Adipocyte (in vitro differentiated cells): ENCODE measurements at places on chromosomes 6 and 20.
A peak's percentile ranks its signal among the peaks of the same experiment; 100 is the strongest.

- DNase-seq = no peak
These were observed 109.6 kb downstream of the ALDH8A1 start for GRCh38 chr6:134840086-134840867.

DNA sequence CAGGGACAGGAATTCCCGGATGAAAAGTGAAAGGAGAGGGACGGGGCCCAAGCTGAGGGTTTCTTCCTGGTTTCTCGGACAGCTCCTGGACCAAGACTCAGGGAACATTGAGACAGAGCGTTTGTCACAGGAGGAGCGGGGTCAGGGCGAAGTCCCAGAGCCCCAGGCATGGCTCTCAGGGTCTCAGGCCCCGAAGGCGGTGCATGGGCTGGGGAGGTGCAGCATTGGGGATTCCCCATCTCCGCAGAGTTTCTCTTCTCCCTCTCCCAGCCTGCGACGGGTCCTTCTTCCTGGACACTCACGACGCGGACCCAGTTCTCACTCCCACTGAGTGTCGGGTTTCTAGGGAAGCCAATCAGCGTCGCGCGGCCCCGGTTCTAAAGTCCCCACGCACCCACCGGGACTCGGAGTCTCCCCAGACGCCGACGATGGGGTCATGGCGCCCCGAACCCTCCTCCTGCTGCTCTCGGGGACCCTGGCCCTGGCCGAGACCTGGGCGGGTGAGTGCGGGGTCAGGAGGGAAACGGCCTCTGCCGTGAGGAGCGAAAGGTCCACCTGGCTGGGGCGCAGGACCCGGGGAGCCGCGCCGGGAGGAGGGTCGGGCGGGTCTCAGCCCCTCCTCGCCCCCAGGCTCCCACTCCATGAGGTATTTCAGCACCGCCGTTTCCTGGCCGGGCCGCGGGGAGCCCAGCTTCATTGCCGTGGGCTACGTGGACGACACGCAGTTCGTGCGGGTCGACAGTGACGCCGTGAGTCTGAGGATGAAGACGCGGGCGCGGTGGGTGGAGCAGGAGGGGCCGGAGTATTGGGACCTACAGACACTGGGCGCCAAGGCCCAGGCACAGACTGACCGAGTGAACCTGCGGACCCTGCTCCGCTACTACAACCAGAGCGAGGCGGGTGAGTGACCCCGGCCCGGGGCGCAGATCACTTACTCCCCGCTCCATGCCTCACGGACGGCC lies 54.6 kb upstream of the POLR1H start:
- peak; percentile 71 for DNase-seq

GRCh38 chr6:139581485-139581865 lies 207.0 kb upstream of the CITED2 start:
- no peak for DNase-seq

GRCh38 chr6:52489881-52490280 lies 69.7 kb downstream of the EFHC1 start:
- DNase-seq = no peak

- DNase-seq = no peak
These were observed 41.4 kb downstream of the NOL4L start for GRCh38 chr20:32543570-32544259.

- DNase-seq = no peak
These were observed 10.5 kb downstream of the ZNFX1 start for GRCh38 chr20:49267327-49267726.

GRCh38 chr20:48287021-48287494 lies 501.8 kb upstream of the SULF2 start:
- peak; percentile 21 for DNase-seq

DNA sequence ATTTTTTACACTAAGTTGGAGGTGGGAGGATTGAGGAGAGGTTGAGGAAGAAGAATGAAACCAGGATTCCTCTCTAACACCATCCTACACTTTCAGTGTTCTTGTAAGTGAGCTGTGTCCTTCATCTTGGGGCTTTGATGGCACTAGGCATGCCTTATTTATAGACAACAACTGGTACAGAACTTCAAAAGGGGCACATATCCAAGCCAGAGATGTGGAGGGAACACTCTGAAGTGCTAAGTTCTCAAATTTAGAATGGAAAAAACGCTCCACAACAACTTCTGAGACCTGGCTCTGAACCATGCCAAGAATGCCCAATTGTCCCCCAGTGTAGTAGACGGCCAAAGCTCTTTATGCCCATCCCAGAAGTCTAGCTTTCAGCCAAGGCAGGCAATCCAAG lies 16.2 kb upstream of the PKHD1 start:
- no peak for DNase-seq

DNA sequence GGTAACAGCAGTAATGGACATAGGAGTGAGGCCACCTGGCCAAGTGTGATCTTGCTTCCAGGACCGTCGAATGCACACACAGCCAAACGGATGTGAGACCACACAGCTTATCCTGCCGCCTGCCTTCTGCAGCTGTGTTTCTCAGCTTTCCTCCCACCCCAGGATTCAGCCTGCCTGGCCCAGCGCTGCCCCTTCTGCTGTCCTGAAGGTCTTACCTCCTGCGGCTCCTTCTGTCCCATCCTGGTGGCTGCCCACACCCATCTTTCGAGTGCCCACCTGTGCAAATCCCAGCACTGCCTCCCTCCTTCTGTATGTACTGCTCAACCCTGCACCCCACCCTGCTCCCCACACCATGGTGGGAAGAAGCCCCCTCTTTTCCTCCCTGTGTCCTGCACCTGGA lies 49.4 kb upstream of the DACT2 start:
- DNase-seq = no peak

- no peak for DNase-seq
These were observed 70.0 kb upstream of the SMIM29 start for GRCh38 chr6:34318499-34319470.

GRCh38 chr20:49313283-49313682 lies 35.4 kb upstream of the ZNFX1 start:
- no peak for DNase-seq

DNA sequence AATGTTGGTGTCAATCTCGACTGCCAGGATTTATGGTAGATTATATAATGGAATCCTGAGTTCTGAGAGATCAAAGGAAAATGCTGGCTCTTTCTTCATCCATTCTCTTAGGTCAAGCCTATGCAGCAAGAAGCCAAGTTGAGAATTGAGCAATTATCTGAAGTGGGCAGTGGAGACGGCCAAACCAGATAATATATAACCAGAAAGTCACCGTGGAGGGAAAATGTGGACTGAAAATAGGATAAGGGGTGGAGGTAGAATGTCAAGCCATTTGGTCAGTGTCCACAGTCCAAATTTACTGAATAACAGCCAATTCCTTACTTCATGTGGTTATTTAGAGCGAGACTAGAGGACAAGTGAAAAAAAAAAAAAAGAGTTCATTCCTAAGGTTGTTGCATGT lies 107.8 kb upstream of the ESR1 start:
- DNase-seq = no peak

DNA sequence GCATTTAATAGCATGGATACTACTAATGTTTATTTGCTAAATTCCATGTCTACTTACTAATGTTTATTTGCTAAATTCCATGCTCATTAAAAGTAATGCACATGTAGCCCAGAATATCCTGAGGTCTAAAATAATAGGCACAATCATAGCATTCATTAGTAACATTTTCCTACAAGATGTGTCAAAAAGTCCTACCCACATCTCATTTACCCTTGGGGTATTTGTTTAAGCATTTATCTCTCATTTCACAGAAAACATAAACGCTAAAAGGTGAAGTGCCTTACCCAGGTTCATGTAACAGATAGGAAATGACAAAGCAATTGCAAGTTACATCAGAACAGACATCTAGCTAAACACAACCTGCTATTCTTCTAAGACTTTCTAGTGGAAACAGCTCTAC lies 457.1 kb downstream of the HACE1 start:
- no peak for DNase-seq
